ENCODE measurements at places on chromosomes 4 and X.

GRCh38 chr4:55296096-55296495 is 49.9 kb upstream of the SRD5A3 start:
- no peak for DNase-seq

DNA sequence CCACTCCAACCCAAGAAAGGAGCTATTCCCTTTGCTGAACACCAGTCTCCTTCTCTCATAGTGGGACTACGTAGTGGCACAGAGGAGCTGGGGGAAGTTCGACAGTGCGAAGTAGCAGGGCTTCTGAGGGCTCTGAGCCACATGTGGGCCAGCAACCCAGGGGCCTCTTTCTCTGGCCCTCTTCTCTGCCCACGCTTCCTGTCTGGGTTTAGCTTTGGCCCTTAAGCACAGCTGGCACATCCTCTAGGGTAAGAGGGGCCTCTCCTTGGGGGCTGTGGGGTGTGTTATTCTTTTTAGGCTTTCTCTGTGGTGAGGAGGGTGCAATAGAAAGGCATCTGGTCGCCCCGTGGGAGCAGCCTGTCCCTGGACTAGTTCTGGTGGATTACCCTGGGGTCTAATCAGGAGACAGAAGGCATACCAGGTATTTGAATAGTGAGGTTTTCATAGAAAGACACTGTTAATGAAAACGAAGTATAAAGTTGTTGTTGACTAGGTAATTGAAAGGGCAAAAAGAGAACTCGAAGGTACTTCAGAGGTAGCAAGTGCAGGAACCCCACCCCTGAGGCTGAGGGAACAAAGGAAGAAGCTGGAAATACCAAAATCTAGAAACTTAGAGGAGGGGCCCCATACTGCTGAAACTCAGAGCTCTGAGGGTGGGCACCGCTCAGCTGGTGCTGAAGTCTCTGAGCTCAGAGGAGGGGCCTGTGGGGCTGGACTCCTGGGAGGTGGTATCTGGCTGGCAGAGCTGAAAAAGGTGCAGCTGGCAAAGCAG is 151.9 kb upstream of the RPS6KA3 start:
- no peak for DNase-seq

- no peak for DNase-seq
These were observed 213.3 kb downstream of the GLUD2 start for GRCh38 chrX:121260596-121261240.

DNA sequence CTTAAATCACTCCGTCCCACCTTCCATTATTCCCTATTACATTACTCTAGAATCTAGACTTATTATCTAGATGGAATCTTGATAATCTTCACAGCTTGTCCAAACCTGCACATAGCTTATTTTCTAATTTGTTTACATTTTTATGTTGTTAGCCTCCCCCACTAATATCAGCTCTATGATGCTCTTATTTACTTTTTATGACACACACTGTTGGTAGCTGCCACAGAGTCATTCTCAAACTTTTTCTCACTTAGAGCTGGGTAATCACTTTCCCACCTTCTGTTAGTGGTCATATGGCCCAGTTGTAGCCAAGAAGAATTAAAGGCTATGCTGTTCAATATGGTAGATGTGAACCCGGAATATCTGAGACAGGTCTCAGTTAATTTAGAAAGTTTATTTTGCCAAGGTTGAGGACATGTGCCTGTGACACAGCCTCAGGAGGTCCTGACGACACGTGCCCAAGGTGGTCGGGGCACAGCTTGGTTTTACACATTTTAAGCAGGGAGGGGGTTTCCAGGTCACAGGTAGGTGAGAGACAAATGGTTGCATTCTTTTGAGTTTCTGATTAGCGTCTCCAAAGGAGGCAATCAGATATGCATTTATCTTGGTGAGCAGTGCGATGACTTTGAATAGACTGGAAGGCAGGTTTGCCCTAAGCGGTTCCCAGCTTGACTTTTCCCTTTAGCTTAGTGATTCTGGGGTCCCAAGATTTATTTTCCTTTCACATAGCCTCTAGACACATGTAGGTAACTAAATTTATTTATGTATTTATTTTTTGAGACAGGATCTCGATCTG is 7.0 kb upstream of the ADGRA3 start:
- no peak for DNase-seq

- no peak for DNase-seq
These were observed 88.4 kb upstream of the TLL1 start for GRCh38 chr4:165784672-165785071.

- DNase-seq: no peak
These were observed 253.2 kb upstream of the IGFBP7 start for GRCh38 chr4:57363346-57363745.

GRCh38 chrX:119150163-119151050 is 22.8 kb upstream of the KIAA1210 start:
- DNase-seq: no peak

Data from activated naive CD8-positive, alpha-beta T cell treated with anti-CD3 and anti-CD28 coated beads, Interleukin-2, amount 50 U/mL, for 16 hours (primary cell).